ENCODE measurements at places on chromosomes 16 and 17.
A peak's percentile ranks its signal among the peaks of the same experiment; 100 is the strongest.

DNA sequence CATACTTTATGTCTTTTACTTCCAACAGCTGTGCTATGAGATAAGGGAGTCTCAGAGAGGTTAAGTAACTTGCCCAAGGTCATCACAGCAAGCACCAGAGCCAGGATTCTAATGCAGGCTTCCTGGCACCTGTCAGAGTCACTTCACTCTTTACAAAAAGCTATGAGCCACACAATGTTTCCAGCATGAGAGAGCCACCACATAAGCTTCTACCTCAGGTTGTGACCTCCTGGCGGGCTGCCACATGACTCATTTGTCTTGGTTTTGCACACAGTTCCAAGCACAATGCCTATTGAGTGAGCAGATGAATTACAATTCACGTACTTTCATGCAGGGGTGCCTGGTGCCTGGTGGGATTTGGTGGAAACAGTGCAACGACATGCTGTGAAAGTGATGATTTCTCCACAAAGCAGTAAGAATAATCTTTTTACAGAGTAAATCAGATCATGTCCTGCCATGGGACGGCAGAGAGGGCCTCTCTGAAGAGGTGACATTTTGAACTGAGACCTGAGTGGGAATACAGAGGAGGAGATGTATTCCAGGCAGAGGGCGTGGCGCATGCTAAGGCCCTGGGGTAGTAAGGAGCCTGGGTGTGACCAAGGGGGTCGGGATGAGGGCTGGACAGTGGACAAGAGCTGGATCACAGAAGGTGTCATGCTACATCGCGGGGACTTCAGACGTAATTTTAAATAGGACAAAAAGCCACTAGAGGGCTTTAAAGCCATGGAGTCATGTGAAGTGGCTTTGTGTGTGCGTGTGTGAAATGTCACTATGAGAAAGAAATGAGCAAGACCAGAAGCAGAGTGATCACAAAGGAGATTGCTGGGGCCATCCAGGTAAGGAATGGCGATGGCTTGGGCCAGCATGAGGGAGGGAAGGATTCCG, 53.4 kb downstream of the CACNG3 start:
- no peak for DNase-seq

- no peak for DNase-seq
Measured at GRCh38 chr17:34487626-34488025, 91.8 kb upstream of the TMEM132E start.

DNA sequence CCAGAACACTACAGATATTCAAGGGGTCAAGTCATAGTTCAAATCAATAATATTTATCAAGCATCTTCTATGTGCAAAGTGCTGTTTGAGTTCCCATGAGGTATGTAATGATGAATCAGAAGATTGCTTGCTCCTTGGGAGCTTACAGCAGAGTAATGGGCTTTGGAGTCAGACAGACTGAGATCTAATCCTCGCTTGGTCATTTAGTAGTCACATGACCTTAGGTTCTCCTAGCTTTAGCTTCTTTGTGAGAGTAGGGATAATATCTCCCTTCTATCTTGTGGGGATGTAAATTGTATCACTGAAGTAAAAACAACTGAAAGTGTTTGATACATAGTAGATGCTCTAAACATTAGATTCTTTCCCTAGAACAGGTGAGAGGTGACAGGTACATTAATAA, 30.1 kb downstream of the SNX11 start:
- no peak for DNase-seq

DNA sequence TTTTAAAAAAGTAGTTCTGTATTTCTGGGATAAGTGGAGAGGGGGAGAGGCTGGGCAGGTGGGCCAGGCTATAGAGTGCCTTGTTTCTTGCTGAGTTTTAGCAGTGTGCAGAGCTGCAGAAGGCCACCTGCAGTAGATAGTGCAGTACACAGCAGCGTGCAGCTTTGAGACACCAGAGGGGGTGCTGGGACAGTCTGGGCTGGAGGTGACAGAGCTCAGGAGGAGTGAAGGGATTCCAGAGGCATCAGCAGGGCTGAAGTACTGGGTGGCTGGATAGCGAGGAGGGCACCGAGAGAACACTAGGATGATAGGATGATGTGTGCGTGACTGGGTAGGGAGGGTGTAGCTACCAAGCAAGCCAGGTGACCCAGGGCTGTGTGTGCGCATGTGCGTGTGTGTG, 26.6 kb downstream of the LCMT1 start:
- no peak for DNase-seq

DNA sequence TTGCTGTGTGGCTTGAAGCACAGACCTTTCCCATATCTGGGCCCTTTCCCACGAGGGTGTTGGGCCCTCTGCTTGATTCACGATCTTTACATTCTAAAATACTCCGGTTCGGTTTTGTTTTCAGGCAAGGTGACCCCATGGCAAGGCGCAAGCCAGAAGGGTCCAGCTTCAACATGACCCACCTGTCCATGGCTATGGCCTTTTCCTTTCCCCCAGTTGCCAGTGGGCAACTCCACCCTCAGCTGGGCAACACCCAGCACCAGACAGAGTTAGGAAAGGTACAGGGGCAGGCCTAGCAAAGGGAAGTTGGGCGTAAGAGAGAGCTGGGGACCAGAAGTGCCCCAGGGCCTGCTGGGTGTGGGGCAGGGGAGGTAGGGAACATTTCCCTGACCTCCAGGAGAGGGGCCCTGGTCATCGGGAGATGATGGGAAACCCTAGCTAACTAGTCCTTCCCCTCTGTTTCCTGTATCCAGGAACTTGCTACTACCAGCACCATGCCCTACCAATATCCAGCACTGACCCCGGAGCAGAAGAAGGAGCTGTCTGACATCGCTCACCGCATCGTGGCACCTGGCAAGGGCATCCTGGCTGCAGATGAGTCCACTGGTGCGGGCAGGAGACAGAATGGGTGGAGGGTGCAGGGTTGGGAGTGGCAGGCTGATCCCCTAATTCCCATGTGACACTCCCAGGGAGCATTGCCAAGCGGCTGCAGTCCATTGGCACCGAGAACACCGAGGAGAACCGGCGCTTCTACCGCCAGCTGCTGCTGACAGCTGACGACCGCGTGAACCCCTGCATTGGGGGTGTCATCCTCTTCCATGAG, 1.4 kb downstream of the ALDOA start:
- DNase-seq: no peak

DNA sequence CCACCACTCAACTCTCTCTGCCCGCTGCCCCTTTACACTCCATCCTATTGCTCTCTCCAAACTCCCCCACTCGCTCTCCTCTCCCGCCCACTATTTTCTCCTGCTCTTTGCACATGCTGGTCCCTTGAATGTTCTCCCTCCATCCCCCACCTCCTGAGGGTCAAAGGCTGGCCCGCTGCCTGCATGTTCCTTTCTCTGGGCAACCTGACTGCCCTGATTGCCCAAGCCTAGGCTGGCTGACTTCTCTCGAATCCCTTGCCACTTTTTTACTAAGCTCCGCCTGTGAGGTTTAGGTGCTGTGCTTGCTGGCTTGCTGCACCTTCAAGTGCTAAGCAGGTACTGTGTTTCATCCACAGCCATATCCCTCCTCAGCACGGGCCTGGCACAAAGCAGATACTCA, 2.7 kb downstream of the EMC8 start:
- no peak for DNase-seq

DNA sequence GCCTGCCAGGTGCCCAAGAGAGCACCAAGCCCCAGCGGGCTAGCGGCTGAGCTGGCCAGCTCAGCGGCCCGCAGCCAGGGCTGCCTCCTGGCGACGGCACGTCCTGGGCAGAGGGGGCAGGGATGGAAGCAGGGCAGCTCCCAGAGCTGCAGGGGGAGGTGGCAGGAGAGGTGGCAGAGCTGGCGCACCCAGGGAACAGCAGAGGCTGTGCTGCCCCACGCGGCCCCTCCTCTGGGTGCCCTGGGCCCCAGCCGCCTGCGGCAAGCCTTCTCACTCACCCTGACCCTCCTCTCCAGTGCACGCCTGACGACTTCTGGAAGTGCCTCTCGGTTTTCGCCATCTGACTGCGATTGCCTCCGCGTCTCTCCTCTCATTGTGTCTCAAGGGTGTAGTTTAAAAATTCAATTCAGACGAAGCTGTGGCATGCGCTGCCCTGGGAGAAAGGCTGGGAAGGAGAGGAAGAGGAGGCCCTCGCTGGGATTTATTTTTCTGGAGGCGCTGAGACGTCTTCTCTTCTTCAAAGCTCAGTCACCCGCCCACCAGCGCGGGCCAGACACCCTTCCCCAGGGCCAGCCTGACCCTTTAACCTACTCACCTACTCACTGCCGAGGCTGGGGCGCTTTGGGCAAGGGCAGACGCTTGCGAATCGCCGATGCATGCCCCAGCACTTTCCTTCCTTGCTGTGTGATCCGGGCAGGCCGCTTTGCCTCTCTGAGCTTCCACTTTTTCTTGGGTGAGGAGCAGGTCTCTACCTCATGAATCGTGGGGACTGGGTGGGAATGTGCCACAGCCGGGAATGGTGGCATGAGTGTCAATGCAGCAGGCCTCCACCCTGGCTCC, 24.9 kb downstream of the GSE1 start:
- DNase-seq: no peak

DNA sequence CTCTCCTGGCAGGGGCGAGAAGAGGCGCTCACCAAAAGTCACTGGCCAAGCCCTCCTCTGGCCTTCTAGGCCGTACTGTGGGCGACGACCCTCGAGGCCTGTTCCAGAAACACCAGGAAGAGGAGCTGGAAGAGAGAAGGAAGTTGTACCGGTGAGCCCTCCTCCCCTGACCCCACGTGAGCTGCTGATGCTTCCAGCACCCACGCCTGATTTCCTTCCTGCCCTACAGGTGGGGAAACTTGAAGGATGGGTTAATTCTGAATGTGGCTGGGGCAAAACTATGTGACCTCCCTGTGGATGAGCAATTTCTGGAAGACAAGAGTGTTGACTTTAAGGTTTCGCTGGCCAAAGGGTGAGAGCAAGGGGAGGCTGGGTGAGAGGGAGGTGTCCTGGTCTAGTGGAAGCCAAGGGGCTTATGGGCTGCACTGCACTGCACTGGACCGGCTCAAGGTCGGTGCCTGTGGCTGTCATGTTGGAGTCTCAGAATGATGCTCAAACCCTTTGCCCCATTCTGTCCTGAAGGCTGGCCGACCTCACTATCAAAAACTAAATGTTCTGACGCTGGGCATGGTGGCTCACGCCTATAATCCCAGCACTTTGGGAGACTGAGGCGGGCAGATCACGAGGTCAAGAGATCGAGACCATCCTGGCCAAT, 6.2 kb downstream of the C17orf100 start:
- no peak for DNase-seq

- DNase-seq: no peak
Measured at GRCh38 chr16:13992322-13992721, 72.4 kb downstream of the ERCC4 start.

DNA sequence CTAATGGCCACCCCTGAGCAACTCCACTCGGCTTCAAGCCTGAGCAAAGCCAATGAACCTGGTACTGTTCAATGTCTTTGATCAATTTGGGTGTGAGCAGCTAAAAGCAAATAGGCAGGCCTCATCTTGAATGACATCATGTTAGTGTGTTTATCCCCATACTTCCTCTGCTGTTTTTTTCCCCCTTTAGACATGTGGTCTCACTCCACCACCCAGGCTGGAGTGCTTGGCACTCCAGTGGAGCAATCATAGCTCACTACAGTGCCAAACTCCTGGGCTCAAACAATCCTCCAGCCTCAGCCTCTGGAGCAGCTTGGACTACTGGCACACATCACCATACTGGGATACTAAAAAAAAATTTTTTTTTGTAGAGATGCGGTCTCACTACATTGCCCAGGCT, 75.4 kb downstream of the ARHGAP17 start:
- DNase-seq: no peak

GRCh38 chr17:63949576-63950250, 17.6 kb upstream of the CD79B start:
- DNase-seq: no peak

DNA sequence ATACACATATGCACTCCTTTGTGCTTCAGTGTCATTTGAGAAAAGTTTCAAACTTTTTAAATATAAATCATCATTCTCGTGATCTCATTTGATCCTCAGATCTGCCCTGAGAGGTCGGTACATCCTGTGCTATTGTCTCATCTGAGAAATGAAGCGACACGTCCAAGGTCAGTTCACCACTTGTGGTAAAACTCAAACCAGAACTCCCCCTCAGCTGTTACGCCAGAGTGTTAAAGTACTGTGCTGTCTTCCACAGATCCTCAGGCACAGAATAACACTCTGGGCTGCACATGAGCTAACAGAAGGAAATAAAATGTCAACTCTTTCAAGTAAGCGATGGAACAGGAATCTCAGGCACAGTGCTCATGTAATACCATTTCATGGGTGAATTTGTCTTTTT, 31.4 kb downstream of the ANKFN1 start:
- DNase-seq: no peak

DNA sequence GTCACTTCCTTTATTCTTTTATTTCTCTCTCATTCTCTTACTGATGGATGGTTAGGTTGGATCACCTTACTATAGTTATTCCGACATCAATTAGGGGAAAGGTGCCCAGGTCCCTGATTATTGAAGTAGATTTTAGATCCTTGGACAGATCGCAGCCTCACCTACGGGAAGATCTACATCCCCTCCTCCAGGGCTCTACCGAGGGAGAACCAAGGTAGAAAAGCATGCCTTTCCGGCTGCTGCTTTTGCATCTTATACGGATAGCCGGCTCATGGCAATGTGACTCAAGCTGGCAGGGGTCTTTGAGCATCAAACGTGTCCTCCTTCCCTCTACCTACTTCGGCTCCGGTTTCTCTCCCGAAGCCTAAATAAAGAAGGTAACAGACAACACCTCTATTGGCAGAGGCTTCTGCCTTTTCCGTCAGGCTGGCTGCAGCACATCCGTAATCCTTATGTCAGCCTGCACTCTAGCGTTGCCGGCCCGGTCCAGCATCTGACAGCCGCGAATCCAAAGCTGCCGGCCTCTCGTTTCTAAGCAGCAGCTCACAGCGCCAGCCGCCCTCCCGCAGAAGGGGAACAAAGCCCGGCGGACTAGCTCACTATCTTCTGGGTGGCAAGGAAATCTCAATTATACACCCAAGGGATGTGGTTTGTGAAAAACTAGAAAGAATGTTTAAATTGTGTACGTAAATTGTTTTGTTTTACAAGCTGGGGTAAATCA, 46.9 kb downstream of the IRX6 start:
- DNase-seq: no peak

- peak; percentile 16 for DNase-seq
Measured at GRCh38 chr17:79207960-79208359, 133.3 kb downstream of the ENGASE start.

DNA sequence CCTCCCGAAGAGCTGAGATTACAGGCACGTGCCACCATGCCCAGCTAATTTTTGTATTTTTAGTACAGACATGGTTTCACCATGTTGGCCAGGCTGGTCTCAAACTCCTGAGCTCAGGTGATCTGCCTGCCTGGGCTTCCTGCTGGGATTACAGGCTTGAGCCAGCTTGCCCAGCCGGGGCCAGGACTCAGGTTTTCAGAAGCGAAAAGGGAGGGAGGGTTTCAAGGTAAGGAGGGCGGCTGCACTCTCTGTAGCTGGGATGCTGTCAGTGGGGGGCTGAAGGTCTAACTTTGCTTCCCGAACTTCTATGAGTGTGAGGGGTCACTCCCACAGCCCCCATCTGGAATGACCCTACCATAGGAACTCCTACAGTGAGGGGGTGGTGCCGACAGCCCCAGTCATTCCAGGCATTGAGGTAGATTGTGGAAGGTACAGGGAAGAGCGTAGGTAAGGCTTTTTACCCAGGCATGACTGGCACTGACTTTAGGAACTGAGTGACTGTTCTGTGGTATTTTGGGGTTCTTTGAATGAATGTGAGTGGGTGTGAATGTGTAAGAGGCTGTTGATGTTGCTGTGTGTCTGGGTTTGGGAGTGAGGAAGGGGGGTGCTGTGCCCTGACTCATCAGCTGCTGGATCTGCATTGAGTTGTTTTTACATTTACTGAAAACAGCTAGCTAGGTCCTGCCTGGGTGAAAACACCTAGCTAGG, 3.8 kb upstream of the C1QL1 start:
- no peak for DNase-seq

All from NCI-H446 treated with DMSO at 0.1 percent for 48 hours (cell line).